ENCODE measurements at places on chromosomes 16 and 17.

GRCh38 chr17:75440738-75441448, 15.5 kb upstream of the TMEM94 start:
- no peak for DNase-seq

DNA sequence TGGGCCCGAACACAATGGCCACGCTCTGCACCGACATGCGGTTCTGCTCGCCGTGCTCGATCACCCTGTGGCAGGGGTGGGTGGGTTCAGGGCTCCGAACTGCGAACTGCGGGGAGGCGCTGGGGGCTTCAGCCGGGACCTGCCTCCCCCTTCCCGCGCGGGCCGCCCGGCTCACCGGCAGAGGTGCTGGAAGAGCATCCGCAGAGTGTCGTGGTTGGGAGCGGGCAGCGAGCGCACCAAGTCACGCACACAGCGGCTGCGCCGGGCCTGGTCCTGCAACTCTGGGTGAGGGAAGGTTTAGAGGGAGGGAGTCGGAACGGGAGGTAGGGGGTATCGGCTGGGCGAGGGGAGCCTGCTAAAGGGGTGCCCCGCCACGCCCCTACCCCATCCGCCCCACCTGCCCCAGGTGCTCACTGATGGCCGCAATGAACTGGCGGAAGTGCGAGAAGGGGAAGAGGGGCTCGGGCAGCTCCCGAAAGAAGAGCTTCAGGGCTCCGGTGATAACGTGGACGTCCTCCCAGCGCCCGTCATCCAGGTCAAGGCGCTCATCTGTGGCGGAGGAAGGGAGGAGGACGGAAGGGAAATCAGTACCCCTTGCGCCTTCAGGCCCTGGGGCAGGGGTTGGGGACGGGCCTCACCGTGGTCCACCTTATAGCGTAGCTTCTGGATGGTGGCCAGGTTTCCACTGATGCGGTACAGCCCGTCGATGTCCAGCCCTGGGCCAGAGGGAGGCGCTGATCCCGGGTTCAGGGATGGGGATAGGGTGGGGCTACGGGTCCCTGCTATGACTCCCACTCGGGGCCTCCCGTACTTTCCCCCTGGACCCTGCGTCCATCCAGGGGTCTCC, 36.9 kb downstream of the ARHGAP27 start:
- DNase-seq, result no peak

- DNase-seq, result no peak
These were observed 193.8 kb upstream of the DYNLRB2 start for GRCh38 chr16:80347002-80347401.

DNA sequence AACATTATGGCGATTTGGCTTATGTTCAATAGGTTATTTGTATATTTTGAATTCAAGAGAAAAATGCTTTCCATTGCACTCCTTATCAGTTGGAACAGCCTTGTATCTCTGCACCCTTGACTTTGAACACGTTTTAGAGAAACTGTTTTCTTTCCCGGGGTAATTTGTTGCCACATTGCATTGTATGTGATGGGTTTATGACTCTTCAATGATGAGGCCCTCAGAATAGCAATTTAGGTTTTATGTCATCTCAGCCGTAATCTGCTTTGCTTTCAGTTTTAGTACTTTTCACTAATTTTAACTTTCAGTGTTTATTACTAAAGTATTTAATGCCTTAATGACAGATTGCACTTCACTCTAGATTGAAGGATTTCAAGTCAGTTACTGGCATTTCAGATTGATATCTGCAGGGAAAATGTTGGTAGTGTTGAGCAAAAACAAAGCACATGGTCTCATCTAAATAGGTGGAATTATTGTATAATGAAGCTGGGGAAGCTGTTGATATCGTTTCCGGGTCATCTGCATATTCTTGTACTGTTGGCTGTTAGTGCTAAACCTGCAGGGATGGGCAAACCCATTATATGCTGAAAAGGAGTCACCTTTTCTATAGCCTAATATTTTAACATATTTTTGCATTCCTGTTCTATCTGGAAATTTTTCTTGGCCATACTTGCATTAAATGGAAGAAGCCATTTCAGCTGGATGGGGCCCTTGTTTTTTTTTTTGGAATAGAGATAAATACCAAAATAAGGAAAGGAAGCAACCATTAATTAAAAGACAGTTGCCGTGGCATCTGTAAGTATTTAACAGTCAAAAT, 2.0 kb downstream of the LUC7L3 start:
- peak; percentile 17 for DNase-seq

DNA sequence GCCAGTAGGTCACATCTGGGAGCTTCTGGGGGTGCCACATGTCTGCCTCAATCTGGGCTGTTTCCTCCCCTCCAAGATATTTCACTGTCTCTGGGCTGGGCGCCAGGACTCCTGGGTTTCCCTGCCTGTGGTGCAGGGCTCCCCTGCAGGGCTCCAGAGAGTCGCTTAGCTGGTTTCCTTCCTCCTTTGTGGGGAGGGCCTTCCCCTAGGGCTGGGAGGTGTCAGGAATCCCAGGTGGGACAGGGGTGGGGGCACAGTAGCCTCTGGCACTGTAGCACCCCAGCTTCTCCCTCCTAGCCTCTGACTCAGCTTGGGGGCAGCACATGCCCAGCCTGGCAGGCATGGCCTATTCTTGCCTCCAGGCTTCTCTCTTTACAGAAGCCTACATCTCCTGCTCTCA, 2.6 kb downstream of the RARA start:
- DNase-seq, result peak; percentile 50

Data from AG08395 (cell line).